H4 (cell line): ENCODE measurements at places on chromosomes 1 and 21. TPM values are rescaled to one million over a fixed set of nuclear protein-coding genes. Genes with fewer than 3 reads are reported as not detected.
A peak's percentile ranks its signal among the peaks of the same experiment; 100 is the strongest.

- DNase-seq, result no peak
Observed at GRCh38 chr1:44696789-44697345, 22.4 kb downstream of the ARMH1 start.

GRCh38 chr1:178962853-178963711, 62.6 kb upstream of the FAM20B start:
- no peak for DNase-seq

DNA sequence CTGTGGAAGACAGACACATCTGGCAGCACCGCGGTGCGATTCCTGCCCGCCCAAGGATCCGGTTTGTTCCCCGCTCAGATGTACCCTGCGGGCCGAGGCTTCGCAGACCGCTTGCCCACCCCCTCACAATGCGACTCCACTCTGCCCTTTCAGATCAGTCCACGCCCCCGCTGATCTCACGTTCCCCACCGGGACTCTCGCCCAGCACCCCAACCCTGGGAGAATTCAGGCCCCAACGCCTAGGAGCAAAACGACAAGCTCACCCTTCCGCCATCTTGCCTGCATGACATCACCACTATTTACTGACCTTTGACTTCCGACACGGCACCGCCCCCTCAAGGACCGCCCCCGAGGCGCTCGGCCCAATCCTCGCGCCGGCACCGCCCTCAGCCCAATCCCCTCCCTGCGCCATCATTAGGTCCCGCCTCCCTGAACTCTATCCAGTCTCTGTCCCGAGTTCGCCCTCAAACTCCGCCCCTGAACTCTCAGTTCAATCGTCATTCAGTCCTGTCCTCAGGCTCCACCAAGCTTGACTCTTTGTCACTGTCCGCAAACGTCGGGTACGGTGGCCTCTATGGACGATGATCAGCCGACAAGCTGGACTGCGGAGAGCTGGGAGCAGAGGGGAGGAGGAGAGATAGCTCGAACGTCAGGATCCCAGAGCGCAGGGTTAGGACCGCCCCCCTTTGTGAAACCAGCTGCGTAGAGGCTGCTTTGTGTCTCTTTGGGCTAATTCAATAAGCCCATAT, at the start of gene BSDC1:
BSDC1 (minus strand) TSS at position 301 of the 749 bp plus-strand sequence; CDS start at position 274, 27 bp downstream.
- DNase-seq, result peak; percentile 99

DNA sequence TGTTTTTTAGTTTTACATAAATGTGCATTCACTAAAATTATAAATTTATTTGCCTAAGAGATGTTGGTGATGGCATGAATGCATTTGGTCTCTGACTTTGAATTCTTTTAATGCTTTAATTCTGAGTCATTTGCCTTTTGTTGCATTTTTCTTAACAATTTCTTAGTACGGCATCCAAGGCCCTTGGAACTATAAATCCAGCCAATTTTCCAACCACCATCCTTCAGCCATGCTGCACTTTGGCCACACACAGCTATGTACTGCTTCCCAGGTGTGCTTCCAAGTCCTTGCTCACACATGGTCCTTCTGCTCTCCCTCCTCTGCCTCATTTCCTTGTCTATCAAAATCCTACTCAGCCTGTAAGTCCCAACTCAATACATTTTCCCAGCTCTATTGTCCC, 161.0 kb downstream of the DHRS3 start:
- DNase-seq, result no peak

DNA sequence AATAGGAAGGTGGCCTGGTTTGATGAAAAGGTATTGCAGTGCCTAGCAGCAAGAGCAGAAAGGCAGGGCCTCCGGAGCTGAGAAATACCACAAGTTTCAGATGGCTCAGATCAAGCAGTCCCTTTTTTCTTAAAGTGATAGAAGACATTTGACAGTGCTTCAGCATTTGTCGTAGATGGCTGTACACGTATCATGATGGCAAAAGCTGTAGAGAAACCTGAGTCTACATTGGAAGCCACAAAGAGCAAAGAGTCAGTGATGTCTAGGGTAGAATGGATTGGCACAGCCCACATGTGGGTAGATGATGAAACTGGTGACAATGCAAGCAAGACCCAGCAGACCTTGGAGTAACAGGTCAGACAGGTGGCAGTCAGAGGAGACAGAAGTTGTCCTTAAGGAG, 101.3 kb upstream of the ARTN start:
- no peak for DNase-seq

DNA sequence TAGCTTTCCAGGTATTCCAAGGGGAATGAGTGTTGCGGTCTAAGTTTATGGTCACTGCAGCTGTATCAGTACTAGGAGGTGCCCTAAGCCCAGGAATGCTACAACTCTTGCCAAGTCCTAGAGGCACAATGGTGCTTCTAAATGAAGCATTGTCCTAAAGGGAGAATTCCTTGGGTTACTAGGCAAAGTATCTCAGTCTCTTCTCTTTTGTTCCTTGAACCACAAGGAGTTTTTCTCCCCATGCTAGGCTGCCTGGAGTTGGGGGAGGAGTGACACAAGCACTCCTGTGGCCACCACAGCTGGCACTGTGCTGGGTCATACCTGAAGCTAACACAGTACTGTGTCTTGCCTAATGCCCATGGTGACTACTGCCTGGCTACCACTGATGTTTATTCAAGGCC, 50.7 kb downstream of the KMO start:
- DNase-seq, result no peak

GRCh38 chr1:89910780-89911179, 84.1 kb upstream of the ZNF326 start:
- peak; percentile 52 for DNase-seq

Gene SEC16B
- 0.04 and 0.27 TPM in 2 replicates for total RNA-seq

Gene PCSK9
- total RNA-seq, result 0.04 TPM in 1 of 2 replicates, not detected in the other

GRCh38 chr1:47865881-47866535, 131.2 kb downstream of the TRABD2B start:
- DNase-seq, result no peak

- no peak for DNase-seq
Observed at GRCh38 chr1:18118078-18118477, 10.5 kb downstream of the IGSF21 start.

DNA sequence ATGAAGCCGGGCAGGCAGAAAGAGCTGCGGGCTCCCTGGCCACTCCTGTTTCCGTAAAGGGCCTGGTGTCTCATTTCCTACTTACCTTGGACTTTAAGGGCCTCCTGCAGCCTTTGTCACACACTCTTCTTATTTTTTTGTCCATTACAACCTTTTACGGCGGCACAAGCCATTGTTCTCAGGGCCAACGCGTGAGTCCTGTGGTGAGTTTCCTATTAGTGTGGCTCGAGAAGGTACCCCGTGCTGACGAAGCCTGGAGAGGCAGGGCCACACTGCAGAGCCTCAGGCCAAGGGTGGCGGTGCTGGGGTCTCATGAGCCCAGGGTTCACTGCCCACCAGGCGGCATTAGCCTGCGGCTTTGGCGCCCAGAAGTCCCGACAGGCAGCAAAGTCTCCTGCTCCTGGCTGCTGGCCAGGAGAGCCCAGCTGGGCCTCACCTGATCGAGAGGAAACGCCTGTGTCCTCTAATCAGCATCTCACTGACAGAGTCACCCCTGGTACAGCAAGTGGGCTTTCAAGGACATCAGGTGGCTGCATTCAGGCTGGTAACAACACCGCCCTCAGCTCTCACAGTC, 62.0 kb downstream of the SIK1 start:
- DNase-seq, result no peak

Gene RPAP2
- total RNA-seq, result 11.2 and 19.8 TPM in 2 replicates

GRCh38 chr1:179089827-179090482, 8.1 kb downstream of the TOR3A start:
- DNase-seq, result no peak

DNA sequence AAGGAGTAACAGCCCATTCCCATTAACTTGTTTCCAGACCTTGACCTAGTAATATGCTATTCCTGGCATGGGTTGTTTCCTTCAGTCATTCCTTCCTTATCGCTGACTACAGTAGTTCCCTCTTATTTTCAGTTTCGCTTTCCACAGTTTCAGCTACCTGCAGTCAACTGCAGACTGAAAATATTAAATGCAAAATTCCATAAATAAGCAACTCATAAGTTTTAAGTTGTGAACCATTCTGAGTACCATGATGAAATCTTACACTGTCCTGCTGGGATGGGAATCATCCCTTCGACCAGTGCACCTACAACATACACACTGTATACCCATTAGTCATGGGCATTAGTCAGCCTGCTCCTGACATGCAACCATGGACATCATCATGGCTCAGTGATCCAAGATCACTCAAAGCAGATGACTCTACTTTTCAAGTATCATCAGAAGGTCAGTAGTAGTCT, 66.7 kb downstream of the CCDC30 start:
- DNase-seq, result peak; percentile 47

DNA sequence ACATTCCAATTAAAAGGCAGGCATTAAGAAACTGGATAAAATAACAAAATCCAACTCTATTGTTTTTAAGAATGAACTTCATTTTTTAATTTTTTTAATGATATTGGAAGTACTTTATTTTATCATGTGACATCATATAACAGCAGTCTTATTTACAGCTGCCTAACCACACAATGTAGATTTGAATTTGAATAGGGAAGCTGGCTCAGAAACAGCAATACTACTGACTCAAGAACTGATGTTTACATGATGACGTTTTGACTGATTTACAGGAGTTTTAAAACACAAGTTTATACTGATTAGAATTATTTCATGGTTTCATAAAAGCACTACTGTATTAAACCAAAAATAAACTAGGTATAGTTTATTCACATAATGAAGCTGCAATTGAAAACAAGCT, 348.7 kb upstream of the NR5A2 start:
- DNase-seq, result no peak

DNA sequence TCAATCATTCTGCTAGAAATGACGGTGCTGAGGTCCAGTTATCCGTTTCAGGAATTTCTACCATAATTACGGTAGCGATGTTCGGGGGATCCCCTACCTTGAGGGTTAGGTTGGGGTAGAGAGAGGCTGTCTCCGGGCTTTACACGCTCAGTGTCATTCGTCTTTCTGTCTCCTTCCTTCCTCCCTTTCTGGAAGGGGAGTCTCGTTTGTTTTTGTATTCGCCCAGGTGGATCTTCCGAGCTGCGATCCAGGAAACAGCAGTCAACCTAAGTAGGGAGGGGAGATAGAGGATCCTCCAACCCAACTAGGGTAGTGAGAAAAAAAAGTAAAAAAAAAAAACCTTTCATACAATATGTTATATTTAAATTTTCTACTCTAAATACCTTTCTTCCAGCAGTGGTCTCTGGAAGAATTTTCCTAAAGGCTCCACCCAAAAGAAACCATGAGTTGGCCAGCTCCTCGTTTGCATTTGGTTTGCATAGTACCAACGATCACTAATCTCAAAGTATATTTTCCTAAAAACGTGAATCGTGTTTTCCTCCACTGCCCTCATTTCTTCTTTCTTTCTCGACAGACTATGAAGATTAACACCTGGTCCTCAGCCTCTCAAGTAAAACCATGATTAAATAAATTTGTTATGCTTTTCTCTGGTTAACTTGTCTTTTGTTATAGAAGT, 611 bp upstream of the PIK3C2B start:
- no peak for DNase-seq

GRCh38 chr1:172356620-172357019, 63.9 kb upstream of the C1orf105 start:
- no peak for DNase-seq

- DNase-seq, result no peak
Observed at GRCh38 chr1:213512316-213512715, 461.3 kb downstream of the RPS6KC1 start.

- no peak for DNase-seq
Observed at GRCh38 chr1:207892764-207893163, 18.2 kb downstream of the CD34 start.

- no peak for DNase-seq
Observed at GRCh38 chr1:39394059-39394458, 97.4 kb upstream of the BMP8A start.

Gene CHODL
- 0.17 and 0.35 TPM in 2 replicates for total RNA-seq

Gene KRTAP13-3
- total RNA-seq, result not detected in 2 replicates

- DNase-seq, result no peak
Observed at GRCh38 chr1:156663178-156663577, 14.0 kb downstream of the NES start.

- no peak for DNase-seq
Observed at GRCh38 chr21:31886915-31887314, 14.1 kb downstream of the HUNK start.

DNA sequence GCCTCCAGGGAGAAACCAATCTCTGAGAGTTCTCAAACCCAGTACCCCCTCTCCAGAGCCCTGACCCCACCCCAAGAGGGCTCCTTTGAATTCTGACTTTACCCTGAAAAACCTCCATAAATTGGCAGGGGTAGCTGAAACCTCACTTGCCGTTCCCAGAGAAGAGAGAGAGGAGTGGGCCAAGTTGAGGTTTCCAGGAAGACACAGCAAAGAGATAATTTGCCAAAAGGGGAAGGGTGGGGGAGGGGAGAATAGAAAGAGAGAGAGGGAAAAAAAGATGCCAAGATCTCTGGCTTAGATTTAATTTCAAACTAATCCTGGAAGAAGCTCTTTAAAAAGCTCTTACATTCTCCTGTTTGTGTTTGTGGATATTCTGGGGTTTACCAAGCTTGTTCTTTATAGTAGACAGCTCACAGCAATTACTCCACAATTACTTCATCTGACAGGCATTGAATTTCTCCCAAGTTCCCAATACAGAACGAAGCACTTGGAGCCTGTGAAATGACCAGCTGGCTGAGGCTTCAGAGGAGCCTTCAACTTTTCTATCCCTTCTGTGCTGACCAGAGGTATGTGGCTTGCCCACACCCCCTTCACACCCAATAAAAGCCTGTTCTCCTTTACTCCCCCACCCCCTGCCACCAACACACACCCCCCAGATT, 1.1 kb upstream of the GRHL3 start:
- peak; percentile 37 for DNase-seq

Gene REN
- total RNA-seq, result not detected in 2 replicates

GRCh38 chr1:37158113-37158749, 123.9 kb upstream of the GRIK3 start:
- no peak for DNase-seq

Gene ACBD3
- total RNA-seq, result 25.7 and 39.4 TPM in 2 replicates

Gene LRRC7
- total RNA-seq, result 0.10 TPM in 1 of 2 replicates, not detected in the other

- DNase-seq, result no peak
Observed at GRCh38 chr1:172824209-172824608, 165.3 kb downstream of the FASLG start.

Gene WNT4
- total RNA-seq, result 0.04 TPM in 1 of 2 replicates, not detected in the other

- no peak for DNase-seq
Observed at GRCh38 chr1:44945967-44946366, 40.4 kb downstream of the EIF2B3 start.

Gene KRTAP13-1
- total RNA-seq, result not detected in 2 replicates

Gene RNF186
- not detected in 2 replicates for total RNA-seq

Gene AUNIP
- total RNA-seq, result 8.7 and 12.4 TPM in 2 replicates

- DNase-seq, result no peak
Observed at GRCh38 chr21:33207449-33208149, 22.1 kb upstream of the IFNAR2 start.

DNA sequence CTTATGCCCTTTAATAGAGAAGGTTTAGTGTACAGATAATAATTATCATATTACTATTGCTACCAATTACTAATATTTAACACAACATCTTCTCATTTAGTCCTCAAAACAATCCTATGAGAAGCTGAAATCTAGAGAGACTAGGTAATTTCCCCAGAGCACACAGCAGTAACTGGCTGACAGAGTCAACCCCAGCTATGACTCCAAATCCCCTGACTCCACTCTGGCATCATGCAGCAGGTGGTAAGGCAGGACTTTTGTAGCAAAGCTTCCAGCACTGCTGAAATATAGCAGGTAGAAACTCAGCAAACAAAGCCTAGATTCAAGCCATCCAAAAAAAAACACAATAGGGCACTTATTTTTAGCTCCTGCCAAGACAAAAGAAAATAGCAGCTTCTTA, 79.3 kb upstream of the RGS2 start:
- DNase-seq, result no peak

- peak; percentile 44 for DNase-seq
Observed at GRCh38 chr1:244801246-244801645, 34.2 kb upstream of the COX20 start.
